Fibroblast of villous mesenchyme (primary cell): ENCODE measurements at places on chromosomes 1 and 21.
A peak's percentile ranks its signal among the peaks of the same experiment; 100 is the strongest.

DNA sequence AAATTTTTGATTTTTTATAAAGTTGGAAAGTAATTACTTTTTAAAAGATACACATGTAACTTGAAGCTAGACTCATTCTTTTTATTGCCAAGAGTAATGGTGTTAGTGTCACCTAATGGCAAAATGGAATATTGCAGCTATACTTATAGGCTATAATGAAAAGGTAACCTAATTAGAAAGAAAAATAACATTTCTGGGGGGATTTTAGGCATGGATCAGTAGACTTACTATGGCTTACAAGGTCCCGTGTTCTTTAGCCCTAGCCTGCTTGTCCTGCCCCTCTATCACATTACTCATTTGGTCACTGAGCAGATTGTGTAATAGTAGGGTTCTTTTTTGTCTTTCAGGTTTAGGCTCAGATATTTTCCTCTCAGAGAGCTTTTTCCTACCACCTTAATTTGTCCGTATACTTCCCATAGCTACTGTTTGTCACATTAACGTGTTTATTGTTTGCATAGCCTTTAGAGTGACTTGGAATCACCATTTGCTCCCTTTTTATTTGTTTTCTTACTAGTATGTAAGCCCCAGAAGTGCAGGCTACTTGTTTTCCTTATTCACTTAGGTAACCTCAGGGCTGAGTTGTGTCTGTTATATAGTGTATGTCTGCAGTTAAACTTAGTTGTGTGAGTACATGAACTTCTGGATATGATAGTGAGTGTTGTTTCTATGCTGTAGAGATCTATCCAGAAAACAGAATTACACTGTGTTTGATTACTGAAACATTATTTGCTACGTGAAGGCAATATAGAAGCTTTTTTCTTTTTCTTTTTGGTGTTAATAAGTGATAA is 58.7 kb downstream of the RABGAP1L start:
- DNase-seq: peak; percentile 51

- DNase-seq: peak; percentile 86
These were observed 9.2 kb downstream of the ADCY10 start for GRCh38 chr1:167904652-167905130.

- peak; percentile 52 for DNase-seq
These were observed 38.8 kb upstream of the CLCA4 start for GRCh38 chr1:86507935-86508582.

- DNase-seq: no peak
These were observed 100.4 kb downstream of the FAF1 start for GRCh38 chr1:50859657-50860056.

DNA sequence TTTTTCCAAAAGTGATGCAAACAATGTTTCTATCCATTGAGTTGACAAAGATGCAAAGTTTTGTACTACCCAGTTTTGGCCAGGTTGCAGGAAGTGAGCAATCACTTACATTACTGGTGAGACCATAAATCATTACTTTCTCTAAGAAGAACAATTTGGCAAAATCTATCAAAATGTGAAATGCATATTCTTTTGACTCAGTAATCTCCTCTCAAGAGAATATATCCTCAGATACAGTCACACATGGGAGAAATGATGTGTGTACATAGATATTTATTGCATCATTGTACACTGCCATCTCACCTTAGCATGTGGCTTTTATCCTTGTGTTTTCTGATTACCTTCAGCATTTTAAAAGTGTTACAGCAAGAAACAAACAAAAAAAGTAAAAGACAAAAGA is 52.4 kb upstream of the FMO3 start:
- no peak for DNase-seq

DNA sequence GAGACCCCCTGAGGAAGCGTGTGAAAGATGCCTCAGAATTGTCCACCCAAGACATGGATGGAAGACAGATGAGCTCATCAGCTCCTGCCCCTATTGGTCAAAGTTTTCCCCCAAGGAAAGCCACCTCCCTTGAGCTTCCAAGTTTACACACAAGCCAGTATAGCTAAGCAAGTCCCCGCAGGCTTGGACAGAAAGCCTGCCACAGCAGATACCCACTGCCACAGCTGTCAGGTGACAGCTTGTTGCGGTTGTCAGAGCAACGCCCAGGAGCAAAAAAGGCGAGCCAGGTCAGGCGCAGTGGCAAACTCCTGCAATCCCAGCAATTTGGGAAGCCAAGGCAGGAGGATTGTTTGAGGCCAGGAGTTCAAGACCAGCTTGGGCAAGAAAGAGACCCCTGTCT is 60.9 kb upstream of the IFNAR2 start:
- no peak for DNase-seq

DNA sequence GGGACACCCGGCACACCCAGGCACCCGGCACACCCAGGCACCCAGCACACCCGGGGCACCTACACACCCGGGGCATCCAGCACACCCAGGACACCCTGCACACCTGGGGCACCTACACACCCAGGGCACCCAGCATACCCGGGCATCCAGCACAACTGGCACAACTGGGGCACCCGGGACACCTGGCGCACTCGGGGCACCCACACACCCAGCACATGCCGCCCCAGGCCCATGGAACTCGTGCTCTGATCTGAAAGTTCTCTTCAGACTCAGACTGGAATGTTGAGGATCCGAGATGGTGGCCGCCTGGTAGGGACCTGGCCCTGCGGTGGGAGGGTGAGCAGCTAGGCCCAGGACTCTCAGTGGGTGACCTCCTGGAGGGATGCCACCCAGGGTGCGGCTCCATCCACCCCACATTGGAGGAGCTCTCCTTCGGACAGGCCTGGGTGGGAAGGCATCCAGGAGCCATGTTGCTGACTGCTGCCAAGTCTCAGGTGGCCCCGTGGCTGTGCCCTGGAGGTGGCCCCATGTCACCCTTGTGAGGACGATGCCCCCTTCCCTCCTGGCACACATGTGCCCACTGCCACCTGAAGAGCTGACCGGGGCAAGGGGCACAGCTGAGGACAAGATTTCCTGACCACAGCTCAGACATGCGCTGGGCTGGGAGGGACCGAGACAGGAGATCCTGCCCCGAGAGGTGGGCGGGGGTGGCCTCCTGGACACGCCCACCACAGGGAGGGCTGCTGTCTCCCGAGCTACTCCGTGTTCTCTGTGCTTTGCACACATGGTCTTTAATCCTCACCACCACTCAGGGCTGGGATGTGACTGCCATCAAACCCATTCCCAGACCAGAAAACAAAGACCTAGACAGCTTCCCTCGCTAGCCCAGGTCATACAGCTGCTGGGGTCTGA is 37.0 kb downstream of the UBE2G2 start:
- no peak for DNase-seq

DNA sequence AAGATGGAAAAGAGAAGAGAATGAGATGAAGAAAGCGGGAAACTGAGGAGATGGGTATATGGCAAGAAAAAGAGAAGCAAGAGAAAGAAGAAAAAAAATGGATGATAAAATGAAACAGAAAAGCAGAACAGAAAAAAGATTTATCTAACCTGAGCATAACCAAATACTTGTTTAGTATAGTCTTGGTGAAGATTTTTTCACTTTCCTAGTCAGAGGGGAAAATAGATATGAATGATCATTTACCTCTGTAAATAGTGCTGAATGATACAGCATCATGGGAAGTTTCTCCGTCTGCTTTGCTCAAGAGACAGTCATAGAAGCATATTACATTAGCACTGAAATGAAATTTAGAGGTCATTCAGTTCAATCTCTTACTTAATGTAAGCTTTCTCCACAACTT is 36.1 kb upstream of the PLPPR4 start:
- no peak for DNase-seq

- peak; percentile 74 for DNase-seq
These were observed 277.8 kb downstream of the LTN1 start for GRCh38 chr21:28714777-28715464.
